ENCODE measurements at places on chromosomes 5 and 9.

GRCh38 chr5:73900566-73900965 is 274.6 kb downstream of the ARHGEF28 start:
- no peak for DNase-seq

- DNase-seq: no peak
Measured at GRCh38 chr5:134837530-134838181, 8.1 kb upstream of the C5orf24 start.

DNA sequence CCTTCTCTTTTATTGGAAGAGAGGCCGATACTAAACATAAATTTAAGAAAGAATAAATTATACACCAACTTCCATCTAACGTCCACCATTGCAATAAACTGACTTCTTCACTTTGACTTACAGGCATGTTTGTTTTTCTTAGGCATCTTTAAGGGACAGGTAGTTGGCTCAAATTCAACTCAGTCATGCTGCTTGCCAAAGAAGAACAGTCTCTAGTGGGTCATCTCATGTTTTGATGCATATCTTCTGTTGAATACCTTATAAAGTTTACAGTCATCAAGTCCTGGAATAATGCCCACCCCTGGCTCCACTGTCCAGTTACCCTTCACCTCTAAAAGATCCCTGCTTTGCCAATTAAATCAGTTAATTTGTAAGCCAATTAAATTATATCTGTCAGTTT is 328.2 kb upstream of the GRAMD2B start:
- DNase-seq: no peak

GRCh38 chr5:80714570-80715298 is 60.0 kb upstream of the DHFR start:
- DNase-seq: no peak

- DNase-seq: no peak
Measured at GRCh38 chr9:78030296-78030552, 1.4 kb downstream of the GNAQ start.

- DNase-seq: no peak
Measured at GRCh38 chr9:128685636-128686489, 3.2 kb upstream of the SET start.
